ENCODE measurements at places on chromosomes 5 and 9.

DNA sequence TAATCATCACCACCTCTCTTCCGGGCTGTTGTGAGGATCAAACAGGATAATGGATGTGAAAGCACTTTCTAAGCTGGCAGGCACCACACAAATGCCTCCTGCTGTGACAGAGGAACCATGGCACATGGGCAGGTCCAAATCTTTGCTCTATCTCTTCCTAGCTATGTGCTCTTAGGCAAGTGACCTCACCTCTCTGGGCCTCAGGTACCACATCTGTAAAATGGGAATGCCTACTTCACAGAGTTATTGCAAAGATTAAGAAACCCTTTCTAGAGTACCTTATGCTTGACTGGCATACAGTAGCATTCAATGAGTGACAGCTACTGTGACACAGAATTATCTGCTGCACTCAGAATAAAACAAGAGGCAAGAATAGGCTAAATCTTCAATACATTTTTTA lies 51.6 kb downstream of the CDK5RAP2 start:
- no peak for DNase-seq

DNA sequence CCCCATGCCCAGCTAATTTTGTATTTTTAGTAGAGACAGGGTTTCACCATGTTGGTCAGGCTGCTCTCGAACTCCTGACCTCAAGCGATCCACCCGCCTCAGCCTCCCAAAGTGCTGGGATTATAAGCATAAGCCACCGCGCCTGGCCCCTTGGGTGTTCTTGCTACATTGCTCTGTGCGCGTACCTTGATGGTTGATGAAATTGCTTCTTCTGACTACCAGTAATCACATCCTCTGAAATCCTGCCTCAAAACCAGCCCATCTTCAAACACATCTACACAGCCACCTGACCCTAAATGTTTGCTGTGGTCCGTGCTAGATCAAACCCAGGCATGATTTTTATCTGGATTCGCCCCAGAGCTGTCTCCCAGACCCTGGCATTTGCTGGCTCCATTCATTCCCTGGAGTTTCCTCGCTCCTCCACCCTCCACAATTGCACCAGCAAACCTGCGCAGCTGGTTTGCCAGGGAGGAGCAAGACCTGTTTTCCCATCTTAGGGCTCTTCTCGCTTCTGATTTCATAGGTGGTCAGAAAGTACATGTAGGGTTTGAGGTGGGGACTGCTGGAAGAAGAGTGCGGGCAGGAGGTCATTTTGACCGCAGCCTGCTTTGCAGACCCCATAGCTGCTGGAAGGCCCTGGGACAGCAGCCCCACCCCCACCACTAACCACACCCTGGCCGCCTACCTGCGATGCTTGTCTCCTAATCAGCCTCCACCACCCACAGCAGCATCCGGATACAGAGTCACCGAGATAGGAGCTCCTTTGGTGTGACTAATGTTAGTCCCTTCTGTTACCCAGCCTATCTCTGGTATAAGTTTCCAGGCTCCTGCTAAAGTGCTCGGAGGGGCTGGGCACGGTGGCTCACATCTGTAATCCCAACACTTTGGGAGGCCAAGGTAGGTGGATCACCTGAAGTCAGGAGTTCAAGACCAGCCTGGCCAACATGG lies 22.7 kb downstream of the SWI5 start:
- DNase-seq: no peak

DNA sequence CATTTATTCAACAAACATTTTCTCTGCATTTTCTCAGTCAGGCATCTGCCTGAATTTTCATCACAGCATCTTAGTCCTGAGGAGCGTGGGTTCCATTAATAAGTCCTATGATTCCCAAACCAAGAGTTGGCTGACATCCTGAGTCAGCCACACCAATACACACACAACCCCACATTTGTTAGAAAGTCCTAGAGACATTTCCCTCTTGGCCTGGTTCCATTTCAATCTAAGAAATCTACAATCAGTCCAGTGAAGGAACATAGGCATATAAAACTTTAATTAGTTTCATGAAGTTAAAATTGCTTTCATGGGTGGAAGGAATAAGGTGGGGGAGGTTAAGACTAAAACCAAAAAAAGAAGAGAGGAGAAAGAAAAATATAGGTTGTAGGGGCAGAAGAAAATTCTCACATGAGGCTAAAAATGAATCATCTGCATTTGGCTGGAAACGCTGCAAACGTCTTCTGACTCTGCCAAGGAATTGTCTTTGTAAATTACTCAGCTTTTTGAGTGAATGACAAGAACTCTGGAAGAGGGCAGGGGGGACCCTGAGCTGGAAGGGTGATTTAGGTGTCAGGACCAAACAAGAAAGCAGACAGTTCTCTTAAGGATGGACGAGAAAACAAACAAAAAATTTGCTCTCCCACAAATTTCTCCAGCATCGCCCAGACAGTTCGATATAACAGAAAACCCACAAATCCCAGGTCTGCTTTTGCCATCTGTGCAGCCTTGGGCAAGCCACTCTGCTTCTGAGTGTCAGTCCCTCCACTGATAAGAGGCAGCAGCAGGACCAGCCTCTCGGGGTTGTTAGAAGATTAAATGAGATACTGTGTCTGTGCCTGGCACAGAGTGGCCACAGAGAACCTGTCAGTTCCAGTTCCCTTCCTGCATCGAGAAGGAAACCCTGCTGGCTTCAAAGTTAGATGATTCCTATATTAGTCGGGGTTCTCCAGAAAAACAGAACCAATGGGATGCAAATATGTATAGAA lies 289.7 kb downstream of the CDK5RAP2 start:
- no peak for DNase-seq

DNA sequence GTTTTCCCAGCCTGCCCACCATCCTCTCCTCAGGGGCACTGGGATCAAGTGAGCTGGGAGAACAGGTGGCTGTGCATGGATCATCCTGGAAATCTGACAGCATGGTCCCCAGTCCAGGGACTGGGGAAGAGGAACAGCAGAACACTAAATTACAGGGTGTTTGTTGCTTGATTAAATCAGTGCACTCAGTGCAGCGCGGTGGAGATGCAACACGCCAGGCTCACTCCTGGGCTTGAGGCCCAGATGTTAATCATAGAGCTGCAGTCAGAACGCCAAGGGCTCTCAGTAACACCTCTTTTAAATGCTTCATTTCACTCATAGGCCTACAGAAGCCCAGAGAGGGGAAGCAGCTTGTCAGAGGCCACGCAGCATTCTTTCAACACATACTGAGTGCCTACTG lies 14.2 kb upstream of the LARP1 start:
- DNase-seq: no peak
